HS-27A (cell line): ENCODE measurements at places on chromosomes 13 and 19.

DNA sequence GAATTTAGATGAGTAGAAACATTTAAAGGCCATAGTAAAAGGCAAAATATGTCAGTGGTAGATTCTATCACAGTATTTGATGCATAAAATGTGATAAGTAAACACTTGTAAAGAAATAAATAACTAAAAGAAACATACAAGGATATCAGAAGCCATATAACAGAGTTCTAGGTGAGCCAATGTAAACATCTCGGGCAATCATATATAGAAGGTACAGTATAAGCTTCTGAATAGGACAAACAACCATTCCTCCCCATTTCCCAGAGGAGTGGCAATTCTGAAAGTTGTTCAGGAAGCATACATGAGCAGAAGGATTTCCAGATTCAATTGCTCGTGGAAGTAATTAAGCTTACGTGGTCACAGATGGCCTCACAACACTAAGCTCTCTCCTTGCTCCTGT is 267.3 kb downstream of the LHFPL6 start:
- no peak for DNase-seq

DNA sequence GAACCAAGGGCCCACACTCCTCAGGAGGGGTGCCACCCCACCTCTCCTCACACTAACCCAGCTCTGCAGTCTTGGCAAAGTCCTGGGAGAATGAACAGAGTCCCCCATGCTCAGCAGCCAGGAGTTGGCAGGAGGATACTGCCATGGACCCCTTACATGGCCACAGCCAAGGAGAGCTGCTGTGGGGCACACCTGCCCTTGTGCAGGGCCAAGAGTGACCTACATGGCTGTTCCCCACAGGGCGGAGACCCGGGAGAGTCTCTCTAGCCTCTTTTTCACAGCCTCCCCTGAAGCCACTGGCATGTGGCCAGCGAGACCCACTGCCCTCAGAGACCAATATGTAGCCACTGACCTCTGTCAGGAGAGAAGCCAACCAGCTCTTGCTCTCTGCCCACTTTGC is 45.9 kb upstream of the VSTM2B start:
- no peak for DNase-seq

DNA sequence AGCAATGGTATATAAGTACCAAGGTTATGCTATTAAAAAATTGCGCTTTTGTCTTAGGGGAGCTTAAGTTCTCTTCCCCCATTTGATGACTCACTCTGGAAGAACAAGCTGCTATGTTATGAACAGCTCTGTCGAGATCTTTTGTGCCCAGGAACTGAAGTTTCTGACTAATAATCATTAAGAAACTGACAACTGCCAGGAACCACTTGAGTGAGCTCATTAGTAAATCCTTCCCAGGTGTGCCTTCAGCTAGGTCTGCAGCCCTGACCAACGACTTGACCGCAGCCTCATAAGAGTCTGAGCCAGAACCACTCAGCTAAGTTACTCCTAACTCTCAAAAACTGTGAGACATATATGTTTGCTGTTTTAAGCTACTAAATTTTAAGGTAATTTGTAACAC is 147.8 kb downstream of the SLITRK6 start:
- no peak for DNase-seq

- DNase-seq, result no peak
These were observed 110.9 kb downstream of the HS6ST3 start for GRCh38 chr13:96200810-96201209.

- no peak for DNase-seq
These were observed 95.0 kb downstream of the UQCRFS1 start for GRCh38 chr19:29117926-29118325.
